ENCODE measurements at places on chromosomes 4 and X.

DNA sequence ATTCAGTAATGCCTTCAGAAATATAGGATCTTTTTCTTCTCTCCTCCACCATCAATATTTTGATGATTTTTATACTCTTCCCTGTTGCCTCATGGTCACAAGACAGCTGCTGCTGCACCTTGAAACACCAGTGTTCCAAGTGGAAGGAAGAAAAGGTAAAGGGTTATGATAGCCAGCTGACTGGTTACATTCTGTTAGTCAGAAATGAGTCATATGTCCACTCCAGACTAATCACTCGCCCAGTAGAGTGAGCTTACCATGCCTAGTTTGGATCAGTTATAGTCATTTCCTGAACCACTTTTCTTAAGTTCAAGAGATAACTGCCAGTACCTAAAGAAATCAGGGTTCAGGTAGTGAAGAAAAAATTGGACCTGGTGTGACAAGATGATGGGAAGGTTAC is 532.3 kb upstream of the SMIM31 start:
- no peak for DNase-seq

GRCh38 chr4:121070696-121071639 is 1.4 kb downstream of the NDNF start:
- no peak for DNase-seq

DNA sequence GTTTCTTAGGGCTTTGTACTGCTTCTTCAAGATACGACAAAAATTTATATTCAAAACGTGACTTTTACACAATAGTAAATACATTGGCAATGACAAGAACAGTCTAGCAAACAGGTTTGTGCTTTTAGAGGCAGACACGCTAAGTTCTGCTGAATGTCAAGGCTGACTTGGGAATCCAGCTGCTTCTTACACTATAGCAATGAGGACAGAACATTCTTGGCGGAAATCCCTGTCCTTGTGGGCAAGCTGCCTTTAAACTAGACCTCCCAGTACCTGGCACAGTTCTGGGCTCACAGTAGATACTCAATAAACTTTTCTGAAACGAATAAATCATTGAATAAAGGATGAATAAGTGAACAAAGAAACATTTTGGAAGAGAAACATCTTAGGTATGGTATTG is 148.2 kb downstream of the RASL11B start:
- DNase-seq = no peak

DNA sequence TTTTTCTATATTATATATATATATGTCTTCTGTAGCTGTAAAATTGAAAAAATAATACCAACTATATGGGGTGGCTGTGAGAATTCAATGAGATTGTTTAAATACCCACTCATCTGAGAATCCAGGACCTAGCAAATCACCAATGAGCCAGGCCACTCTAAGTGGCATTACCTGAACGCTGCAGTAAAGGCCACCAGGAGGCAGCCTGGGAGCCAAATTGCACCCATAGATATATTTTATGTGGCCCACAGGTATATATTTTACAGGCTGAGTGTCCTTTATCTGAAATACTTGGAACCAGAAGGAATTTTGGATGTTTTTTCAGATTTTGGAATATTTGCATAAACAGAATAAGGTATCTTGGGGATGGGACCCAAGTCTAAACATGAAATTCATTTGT is 58.2 kb upstream of the C4orf50 start:
- DNase-seq = no peak

- no peak for DNase-seq
Observed at GRCh38 chrX:119359618-119360382, 39.3 kb upstream of the SLC25A43 start.

DNA sequence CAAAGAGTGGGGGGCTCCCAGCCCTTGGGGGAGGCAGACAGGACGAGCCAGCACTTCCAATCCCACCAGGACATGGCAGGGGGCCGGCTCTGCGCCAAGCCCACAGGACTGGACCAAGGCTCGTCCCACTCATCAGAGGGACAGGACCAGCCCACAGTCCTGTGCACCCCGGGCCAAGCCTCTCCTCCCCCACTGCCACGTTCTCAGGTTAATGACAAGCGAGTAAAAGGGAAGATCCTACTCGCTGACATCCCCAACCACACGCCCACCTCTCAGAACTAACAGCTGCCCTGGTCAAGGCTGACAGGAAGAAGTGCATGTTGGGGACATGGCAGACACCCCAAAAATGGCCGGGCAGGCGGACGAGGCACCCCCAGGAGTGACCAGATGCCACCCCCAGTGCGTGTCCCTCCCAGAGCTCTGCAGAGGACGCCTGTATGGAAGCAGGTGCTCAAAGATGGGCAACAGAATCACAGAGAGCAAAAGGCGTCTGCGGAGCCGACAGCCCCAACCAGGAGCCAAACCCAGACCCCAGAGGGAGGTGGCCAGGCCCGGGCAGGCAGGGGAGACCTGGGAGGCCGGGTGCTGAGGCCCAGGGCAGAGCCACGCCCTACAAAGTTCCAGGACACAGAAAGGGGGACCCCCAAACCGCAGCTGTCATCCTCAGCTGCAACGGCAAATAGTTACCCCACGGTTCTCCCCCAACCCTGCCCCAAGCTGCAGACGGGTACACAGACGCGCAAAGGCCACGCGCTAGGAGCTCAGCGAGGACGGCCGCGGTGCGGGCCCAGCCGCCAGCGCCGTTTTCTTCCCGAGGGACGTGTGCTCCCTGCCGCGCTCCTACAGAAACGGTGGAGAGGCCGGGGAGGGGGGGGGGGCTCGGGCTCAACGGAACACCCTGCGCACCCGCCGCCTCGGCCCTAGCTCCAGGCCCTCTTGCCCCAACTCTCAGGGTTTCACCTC is 1.7 kb downstream of the CTBP1 start:
- DNase-seq = no peak

- no peak for DNase-seq
Observed at GRCh38 chr4:150491132-150492049, 90.6 kb upstream of the MAB21L2 start.

- no peak for DNase-seq
Observed at GRCh38 chrX:12955882-12956703, 18.8 kb upstream of the TMSB4X start.

DNA sequence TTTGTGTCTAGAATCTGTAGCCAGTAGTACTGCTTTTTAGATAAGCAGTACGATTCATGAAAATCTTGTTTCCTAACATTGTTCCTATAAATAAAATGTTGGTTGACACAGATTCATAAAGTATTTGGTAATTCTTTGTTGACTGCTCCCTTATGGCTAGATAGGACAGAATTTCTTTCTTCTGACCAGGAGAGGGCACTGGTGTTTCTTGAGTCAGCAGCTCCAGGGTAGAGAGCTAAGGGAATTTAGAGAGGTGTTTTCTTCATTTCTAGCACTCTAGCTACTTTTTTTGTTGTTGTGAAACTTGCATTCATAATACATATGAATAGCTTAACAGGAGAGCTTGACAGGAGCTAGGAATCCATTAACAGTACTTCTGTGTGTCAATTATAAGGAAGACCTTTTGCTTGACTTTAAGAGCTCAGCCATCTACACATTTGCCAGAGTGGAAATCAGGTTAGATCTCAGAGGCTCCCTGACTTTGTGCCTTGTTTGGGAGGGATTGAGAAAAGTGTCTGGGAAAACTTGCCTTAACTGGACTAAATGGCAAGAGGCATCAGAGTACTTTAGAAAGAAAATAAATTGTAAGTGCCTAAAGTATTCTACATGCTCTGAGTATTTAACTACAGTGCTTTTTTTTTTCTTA is 756.1 kb downstream of the SH3BGRL start:
- no peak for DNase-seq

- DNase-seq = no peak
Observed at GRCh38 chrX:107675823-107676555, 47.7 kb downstream of the PRPS1 start.

- DNase-seq = no peak
Observed at GRCh38 chrX:53294024-53294648, 12.8 kb upstream of the IQSEC2 start.

- no peak for DNase-seq
Observed at GRCh38 chr4:152460488-152460887, 75.4 kb downstream of the FBXW7 start.

DNA sequence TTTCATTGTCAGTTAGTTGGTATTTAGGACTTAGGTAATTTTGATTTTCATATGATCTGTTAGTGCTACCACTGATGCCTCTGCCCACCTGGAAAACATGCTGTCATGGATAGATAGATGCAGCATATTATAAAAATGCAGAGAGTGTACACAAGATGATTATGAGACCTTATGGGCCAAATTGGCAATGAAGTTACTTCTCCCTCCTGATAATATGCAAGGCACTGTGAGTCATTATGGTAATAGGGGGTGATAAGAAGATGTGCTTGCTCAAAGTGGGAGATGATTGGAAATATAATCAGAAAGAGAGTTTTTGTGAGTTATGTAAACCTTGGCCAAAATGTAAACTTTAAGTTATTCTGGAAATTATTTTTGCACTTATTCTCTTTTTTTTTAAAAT is 56.6 kb upstream of the RHOH start:
- no peak for DNase-seq

DNA sequence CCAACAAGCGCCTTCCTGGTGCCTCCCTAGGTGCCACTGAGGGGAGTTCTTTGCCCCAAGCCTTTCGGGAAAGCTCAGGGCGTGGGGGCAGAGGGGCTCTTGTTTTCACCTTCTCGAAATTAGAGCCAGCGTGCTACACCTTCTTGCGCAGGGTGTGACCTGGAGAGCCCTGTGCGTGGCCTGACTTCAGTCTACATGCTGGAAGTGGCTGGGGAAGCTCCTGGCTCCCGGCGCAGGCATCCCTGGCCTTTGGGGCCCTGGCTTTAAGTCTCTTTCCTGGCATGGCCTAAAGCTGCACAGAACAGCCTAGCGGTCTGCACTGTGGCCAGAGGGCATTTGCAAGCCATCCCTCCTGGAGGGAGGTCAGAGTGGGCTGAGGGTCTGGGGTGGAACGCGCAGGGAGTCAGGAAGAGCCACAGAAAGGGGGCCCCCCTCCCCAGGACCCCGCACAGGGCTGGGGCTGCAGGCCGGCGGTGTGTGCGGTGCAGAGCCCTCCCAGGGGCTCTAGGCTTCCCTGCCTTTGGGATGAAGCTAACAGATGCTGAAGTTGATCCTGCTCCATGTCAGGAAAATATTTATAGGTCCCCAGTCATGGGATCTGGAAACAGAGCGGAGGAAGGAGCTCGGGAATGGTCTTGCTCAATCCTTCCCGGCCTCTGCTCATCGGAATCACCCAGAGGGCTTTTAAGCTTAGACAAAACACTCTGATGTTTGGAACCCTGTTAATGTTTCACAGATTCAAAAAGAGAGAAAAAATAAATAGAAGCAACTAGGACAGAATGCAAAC is 781 bp upstream of the SPON2 start:
- no peak for DNase-seq

- DNase-seq = no peak
Observed at GRCh38 chr4:74284053-74284452, 24.2 kb upstream of the EPGN start.

DNA sequence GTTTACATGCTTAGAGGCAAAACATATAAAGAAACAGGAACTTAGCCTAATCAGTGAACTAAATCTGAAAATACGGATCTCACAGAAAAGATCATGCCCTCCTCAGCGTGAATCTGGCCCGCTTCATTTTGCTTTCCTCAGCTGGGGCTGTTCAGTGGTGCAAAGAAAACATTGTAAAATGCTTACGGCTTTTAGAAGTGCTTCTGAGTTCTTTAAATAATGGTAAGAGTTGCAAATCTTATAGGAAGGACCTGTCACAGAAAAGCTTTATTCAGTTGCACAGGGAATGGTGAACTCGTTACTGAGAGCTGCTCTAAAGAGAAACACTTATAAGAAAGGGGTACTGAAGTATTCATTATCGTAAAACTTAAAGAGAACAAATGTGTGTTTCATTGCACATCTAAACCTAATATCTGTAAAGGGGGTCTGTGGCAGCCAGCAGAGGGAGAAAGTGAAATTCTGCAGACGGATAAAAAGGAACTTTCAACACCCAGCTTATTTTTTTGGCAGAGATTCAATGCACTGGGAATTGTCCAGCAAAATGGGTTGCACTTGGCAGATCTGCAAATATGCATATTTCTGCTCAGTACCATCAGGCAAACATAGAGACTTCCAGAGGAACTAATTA is 139.2 kb upstream of the ANK2 start:
- DNase-seq = no peak

DNA sequence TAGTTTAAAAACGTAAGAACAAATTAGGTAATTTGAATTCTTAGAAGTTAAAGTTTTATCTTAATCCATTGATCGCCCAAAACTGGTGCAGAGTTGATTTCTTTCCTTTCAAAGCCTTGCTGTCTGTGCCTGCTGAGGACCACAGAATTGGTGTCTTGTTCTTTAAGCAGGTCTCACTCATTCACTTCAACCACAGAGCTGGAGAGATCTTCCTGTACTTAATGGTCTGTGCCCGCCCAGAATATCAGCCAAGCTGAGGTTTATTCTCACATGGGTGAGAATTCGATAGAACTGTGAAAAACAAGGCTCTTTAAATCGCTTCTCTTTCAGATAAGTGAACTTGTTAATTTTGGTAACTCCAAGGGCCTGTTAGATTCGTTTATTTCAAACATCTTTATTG is 31.6 kb downstream of the DCUN1D4 start:
- no peak for DNase-seq

GRCh38 chrX:71177327-71177726 is 32.7 kb downstream of the NLGN3 start:
- no peak for DNase-seq

GRCh38 chr4:183986971-183987946 is 82.2 kb downstream of the STOX2 start:
- DNase-seq = no peak

- no peak for DNase-seq
Observed at GRCh38 chrX:81414630-81415029, 212.7 kb downstream of the SH3BGRL start.

DNA sequence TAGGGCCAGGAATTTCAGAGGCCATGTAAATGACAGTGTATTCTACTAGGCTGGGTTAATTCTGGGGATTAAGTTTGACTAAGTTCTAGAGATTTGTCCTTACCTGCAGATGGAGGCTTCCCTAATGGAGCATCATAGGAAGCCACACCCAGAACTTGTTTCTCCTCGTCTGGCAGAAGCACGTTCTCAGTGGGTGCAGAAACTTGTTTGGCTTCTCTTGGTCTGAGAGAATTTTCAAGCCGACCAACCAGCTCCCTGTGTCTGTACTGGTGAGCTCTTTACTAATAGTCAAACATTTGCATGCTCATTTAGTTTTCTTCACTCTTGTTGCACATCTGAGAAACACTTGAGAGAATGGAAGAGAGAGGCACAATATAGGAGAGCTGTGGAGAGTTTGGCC is 907 bp upstream of the ATP10D start:
- no peak for DNase-seq

DNA sequence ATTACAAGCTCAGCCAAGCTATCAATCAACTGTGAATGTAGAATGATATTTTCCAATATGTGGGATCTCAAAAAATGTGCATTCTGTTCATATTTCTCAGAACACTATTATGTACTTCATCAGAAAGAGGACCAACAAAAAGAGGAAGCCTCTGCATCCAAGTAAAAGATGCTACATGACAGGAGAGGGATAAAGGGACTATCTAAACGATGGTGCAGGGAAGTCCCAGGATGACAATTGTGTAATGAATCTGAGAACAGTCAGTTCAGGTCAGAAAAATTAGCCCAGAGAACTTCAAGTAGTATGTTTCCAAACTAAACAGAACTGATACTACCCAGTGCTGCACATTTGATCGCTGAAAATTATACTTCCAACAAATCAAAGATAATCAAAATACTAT is 127.0 kb downstream of the ZNF330 start:
- no peak for DNase-seq

GRCh38 chrX:110167952-110168451 is 149.9 kb downstream of the AMMECR1 start:
- peak; percentile 29 for DNase-seq

Data from stimulated activated CD4-positive, alpha-beta T cell treated with anti-CD3 and anti-CD28 coated beads, Interleukin-4, amount 100 ng/mL, for 4 hours (primary cell).